ENCODE measurements at places on chromosomes 5 and 9. TPM values are rescaled to one million over a fixed set of nuclear protein-coding genes. Genes with fewer than 3 reads are reported as not detected.

DNA sequence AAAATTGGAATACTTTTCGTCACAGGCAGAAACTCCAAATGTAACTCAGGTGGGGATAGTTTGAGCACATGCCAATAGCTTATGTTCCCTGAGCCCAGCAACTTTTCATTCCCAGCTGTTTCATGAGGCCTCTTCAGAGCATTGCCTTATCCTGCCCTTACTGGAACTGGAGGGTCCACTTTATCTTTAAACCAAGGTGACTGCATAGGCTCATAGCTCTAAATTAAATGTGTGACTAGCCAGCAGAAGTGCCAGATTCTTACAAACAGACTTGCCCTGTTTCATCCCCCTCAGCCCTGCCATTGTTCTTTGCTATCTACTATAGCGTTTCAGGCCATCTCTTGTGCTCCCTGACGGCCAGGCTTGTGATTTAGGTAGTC lies 8.1 kb upstream of the LCP2 start:
- peaks cover 39% of the 10 kb centered on the region for H3K4me1 ChIP-seq
- no peaks in the 10 kb centered on the region for H3K36me3 ChIP-seq
- no peak overlapping the region for H3K27ac ChIP-seq
- no peaks in the 10 kb centered on the region for H3K27me3 ChIP-seq
- H3K4me3 ChIP-seq: no peak overlapping the region
- no peak for DNase-seq

The RNF183 gene
- 0.04 TPM for total RNA-seq

The DBH gene
- not detected for total RNA-seq

The SPATA31C1 gene
- total RNA-seq: 0.04 TPM

The LECT2 gene
- total RNA-seq: not detected

DNA sequence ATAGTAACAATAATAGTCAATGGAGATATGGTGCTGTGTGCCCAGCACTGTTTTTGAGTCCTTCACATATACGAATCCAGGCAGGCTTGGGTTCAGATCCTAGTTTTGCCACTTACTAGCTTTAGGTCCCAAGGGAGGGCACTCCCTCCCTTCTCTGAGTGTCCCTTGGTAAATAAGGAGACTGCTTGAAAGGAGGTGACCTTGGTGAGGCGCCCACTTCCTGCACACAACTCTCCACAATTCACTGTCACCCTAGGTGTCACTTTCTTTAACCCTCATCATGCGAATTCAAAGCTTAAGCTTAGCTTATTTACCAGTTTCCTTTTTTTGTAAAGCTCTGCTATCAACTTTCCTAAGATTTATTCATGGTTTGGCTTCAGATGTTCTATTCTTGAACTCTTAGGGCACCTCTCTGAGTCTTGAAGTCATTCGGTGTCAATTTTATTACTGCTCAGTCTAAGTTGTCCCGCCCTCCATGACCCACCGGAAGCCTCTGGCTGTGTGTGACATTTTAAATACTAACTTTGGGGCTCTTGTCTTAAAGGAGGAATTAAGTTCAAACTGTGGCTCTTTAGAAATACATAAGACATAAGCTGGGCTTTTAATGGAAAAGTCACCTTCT lies 170.7 kb upstream of the ZNF618 start:
- H3K27ac ChIP-seq: no peak overlapping the region
- peaks cover 8% of the 10 kb centered on the region for H3K4me1 ChIP-seq
- H3K36me3 ChIP-seq: no peaks in the 10 kb centered on the region
- H3K27me3 ChIP-seq: peaks cover 3% of the 10 kb centered on the region
- H3K4me3 ChIP-seq: no peak overlapping the region

- H3K4me1 ChIP-seq: peaks cover 6% of the 10 kb centered on the region
- H3K4me3 ChIP-seq: no peak overlapping the region
- H3K27ac ChIP-seq: no peak overlapping the region
- no peak for DNase-seq
These were observed 37.9 kb upstream of the TTC1 start for GRCh38 chr5:159971038-159971437.
